ENCODE measurements at places on chromosomes 11 and 22.

DNA sequence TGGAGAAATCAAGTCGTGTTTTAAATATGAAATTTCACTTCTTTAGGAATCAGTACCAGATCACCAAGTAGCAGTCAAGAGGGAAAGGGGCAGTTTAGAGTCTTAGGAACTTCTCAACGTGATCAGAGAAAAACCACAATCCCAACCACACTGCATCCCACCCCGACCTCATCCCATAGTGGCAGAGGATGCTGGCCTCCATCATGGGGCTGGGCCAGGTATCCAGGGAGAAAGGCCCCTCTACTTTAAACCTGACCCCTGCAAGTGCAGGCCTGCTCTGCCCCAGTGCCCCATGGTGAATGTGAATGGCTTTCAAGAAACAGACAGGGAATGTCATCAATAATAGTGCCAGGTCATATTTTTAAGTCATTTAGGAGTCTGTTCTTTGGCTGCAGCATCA, 12.1 kb downstream of the CHST1 start:
- DNase-seq: no peak

DNA sequence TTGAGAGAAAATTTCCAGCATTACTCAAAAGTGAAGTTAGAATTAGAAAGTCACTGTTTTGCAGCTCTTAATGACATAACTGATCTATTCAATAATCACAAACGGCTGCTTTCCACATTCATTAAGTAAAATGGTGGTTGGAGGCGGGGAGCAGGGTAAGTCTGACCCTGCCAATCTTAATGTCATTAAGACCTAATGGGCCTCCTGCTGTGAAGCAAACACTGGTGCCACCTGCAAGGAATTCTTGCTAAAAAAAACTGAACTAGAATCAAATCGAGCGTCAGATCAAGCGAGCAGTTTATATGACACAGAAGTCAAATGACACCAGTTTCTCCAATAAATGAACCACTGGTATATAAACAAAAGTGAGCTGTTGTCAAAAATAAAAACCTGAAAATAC, 351.5 kb downstream of the BRD1 start:
- DNase-seq: no peak

GRCh38 chr22:24429411-24430365, 2.3 kb downstream of the ADORA2A start:
- DNase-seq: peak; percentile 85

GRCh38 chr22:49829044-49829853, 1.6 kb upstream of the BRD1 start:
- DNase-seq: no peak

DNA sequence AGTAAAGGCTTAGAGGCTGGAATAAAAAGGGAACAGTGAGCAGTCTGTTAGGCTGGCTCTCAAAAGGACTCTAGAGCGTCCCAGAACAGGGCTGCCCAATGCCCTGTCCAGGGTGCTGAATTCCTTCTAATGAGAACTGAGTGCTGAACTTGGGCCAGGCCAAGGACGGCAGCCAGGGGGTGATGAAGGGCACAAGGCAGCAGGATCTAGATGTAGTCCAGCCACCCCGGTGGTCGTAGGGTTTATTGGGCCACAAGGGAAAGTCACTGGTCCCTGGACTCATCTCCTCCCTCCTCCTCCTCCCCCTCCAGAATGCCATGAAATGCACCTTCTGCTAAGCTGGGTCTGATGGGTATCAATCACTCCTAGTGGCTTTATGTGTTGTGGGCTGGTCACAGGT, 19.2 kb downstream of the NPTXR start:
- peak; percentile 39 for DNase-seq

DNA sequence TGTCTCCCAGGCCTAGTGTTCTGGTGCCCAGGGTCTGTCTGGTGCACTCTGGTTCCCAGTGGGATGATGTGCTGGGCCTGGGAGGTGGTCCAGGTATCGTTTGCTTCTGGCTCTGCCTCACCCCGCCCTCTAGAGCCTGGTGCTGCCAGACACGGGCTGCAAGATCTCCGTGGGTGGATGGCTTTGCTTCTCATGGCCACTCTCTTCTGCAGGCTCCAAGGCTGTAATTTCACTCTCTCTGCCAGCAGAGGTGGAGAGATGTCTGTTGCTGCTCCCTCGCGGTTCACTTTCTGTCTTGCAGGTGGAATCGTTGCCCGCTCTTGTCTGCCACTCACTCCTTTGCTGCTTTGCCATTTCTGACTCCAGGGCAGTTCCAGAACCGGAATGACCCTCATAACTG, 13.4 kb downstream of the NADSYN1 start:
- no peak for DNase-seq

DNA sequence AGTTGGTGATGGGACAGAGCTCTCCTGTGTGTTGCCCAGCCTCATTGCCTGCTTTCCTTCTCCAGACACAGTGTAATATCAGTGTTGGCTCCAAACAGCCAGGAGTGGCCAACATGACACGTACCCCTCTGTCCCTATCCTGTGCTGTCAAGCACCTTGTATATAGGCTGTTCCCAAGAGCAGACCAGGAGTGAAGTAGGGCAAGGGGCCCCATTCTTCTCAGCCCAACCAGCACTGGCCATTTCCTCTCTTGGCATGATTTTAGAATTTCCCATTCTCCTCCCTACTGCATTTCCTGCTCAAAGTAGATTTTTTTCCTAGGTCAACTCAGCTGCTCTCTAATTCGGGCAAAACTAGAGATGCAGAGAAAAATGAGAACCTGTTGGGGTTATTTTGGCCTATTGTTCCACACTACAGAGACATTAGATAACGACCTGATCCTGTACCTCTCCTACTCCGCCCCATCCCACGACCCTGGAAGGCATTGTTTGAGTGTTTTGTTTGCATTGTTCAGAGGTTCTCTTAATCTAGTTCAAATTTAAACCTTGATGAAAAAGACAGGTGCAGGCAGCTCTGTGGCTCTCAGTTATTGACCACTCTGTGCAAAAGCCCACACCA, 95.6 kb downstream of the RASSF10 start:
- DNase-seq: no peak

DNA sequence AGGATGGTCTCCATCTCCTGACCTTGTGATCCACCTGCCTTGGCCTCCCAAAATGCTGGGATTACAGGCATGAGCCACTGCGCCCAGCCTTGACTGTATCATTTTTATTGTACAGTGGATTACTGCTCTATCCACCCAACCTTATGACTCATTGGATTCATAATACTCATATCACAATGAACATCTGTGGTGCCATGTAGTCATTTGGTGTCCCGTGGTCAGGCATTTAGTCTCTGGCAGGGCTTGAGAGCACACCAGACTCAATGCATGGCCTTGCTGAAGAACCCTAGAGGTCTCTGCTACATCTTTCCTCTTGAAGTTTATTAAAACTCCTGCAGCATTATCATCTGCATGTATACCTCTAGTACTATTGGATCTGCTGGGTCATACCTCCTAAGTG, 98.0 kb upstream of the LDLRAD3 start:
- DNase-seq: no peak

GRCh38 chr11:129596351-129596750, 219.3 kb upstream of the TMEM45B start:
- DNase-seq: no peak

GRCh38 chr11:78991681-78992080, 417.0 kb upstream of the NARS2 start:
- DNase-seq: no peak

- DNase-seq: no peak
Measured at GRCh38 chr22:37546437-37547250, 13.6 kb upstream of the CDC42EP1 start.

- no peak for DNase-seq
Measured at GRCh38 chr11:28903716-28904115, 795.5 kb downstream of the METTL15 start.

- no peak for DNase-seq
Measured at GRCh38 chr11:15967166-15967565, 389.2 kb downstream of the SOX6 start.

DNA sequence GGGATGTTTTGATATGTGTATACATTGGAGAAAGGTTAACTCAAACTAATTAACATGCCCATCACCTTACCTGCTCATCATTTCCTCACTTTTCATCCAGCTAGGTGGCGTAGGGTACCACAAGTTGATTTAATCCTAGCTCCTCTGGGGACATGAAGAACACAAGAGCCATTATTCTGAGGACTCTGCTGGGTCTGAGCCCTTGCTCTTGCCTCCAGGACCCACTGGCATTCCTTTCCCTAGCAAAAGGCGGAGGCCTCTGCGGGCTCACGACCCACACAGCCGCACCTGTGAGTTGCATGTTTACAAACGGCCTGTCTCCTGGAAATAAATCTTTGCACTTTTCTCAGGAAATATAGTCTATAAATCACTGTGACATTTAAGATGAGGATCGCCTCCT, 871.9 kb downstream of the TBC1D22A start:
- no peak for DNase-seq

DNA sequence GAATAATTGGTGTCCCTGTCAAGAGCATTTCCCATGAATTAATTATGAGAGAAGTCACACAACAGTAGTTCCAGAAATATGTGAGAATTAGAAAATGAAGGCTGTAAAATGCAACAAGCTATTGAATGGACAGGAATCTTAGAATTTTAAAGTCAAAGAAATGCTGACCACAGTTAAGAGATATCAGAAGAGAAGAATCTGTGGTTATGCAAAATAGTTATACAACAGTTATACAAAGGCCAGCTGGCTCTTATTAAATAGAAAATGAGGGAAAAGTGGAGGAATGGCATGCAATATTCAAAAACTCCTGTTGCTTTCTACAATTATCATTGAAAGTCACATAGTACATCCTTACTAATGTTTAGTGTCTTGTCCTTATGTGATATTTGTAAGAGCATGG, 27.4 kb downstream of the CASP12 start:
- no peak for DNase-seq

- no peak for DNase-seq
Measured at GRCh38 chr11:12264361-12264760, 113.0 kb upstream of the PARVA start.
